ENCODE measurements at places on chromosomes 2 and 18. TPM values are rescaled to one million over a fixed set of nuclear protein-coding genes. Genes with fewer than 3 reads are reported as not detected.

MOCOS gene
- 0.77 TPM for total RNA-seq

ARHGAP15 gene
- 15.4 TPM for total RNA-seq

UPP2 gene
- total RNA-seq = 1.4 TPM

FAM237A gene
- total RNA-seq = not detected

RAD51AP2 gene
- 0.69 TPM for total RNA-seq

STPG4 gene
- total RNA-seq = 0.44 TPM

IL18R1 gene
- 1.2 TPM for total RNA-seq

CSRNP3 gene
- 82.9 TPM for total RNA-seq

FHOD3 gene
- total RNA-seq = 51.8 TPM

DHRS9 gene
- 2.5 TPM for total RNA-seq

CCDC178 gene
- total RNA-seq = 1.5 TPM

ITGAV gene
- total RNA-seq = 146 TPM

GAL3ST2 gene
- total RNA-seq = 0.50 TPM

NLRC4 gene
- 3.9 TPM for total RNA-seq

GALNT5 gene
- total RNA-seq = 2.4 TPM

PAX3 gene
- 14.2 TPM for total RNA-seq

SOCS6 gene
- 30.7 TPM for total RNA-seq

IFIH1 gene
- 9.1 TPM for total RNA-seq

NGEF gene
- 19.4 TPM for total RNA-seq

KLHL29 gene
- 12.0 TPM for total RNA-seq

ITGB6 gene
- 0.06 TPM for total RNA-seq
